ENCODE measurements at places on chromosomes 3 and 15.

- no peak for DNase-seq
Measured at GRCh38 chr3:142224482-142225072, 808 bp downstream of the GK5 start.

DNA sequence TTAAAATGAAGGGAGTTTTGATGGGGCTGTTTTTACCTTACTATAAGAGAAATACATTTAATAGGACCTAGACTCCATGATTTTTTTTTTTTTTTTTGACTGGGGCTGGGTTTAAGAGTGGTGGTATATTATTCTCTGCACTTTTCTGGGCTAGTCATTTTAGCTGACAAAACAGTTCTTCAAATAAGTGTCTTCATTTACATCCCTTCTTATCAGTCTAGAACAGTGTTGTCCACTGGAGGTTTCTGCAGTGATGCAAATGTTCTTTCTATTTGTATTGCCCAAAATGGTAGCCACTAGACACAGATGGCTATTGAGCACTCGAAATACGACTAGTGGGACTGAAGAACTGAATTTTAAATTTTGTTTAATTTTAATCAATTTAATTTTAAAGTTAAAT is 37.2 kb downstream of the KLHL18 start:
- no peak for DNase-seq

GRCh38 chr15:73284090-73284716 is 84.6 kb downstream of the HCN4 start:
- DNase-seq, result no peak

GRCh38 chr15:75656813-75657212 is 9.1 kb downstream of the SNX33 start:
- no peak for DNase-seq

GRCh38 chr15:34708422-34708821 is 46.4 kb downstream of the GJD2 start:
- no peak for DNase-seq

DNA sequence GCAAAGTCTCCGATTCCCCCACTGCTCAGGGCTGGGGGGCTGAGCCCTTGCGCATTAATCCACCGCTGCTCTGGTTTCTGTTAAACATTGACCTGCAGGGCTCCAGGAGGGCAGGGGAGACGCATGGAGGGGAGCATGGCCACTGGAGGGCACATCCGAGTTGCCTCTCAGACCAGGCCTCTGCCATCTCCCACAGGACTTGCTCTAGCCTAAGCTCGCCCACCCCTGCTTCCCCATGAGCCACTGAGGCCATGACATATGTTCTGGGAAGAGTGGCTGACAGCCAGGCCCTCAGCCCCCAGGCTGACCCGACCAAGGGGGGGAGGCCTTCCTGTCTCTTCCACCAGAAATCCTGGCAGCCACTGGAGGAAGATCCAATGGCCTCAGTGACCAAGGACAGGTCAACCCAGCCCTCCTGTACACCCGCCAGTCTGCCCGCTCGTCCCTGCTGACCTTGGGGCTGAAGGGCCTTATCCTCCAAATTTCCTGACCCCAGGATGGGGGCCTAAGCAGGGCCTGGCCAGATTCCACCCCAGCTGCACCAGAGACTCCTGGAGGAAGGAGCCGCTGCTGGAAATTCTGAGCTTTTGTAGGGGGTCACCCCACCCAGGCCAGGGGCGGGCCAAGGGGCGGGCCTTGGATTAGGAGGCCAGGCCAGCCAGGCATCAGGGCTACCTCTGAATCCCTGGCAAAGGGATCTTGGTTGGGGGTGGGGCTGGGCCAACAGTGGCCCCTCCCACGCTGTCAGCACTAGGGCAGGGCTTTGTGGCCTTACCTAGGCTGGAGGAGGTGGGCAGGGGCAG is at the start of gene HYAL1:
Gene HYAL1, minus strand, starts transcription at position 562 of the 803 bp plus-strand sequence. CDS start 618 bp downstream, outside the sequence.
- DNase-seq, result no peak

GRCh38 chr3:171736556-171736955 is 73.7 kb downstream of the PLD1 start:
- no peak for DNase-seq

GRCh38 chr15:37616215-37616614 is 318.2 kb upstream of the TMCO5A start:
- no peak for DNase-seq

- DNase-seq, result no peak
Measured at GRCh38 chr15:77494073-77494867, 73.6 kb downstream of the HMG20A start.

GRCh38 chr3:21643752-21644151 is 107.3 kb downstream of the ZNF385D start:
- DNase-seq, result no peak

DNA sequence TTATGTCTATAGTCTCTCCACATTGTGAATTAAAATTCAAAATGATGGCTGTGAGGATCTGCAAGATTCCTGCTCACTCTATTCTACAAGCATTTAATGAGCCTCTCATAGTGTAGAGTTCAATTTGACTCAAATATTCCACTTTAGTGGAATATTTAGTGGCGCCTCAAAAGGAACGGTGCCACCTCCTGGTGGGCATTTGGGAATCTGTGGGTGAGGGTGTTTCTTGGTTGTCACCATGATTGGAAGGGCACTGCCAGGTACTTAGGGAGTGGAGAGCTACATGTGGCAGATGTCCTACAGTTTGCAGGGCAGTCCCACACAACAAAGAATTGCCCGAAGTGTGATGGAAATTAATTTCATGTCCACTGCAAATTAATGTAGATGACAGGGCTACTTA is 21.5 kb upstream of the KCNMB3 start:
- no peak for DNase-seq

DNA sequence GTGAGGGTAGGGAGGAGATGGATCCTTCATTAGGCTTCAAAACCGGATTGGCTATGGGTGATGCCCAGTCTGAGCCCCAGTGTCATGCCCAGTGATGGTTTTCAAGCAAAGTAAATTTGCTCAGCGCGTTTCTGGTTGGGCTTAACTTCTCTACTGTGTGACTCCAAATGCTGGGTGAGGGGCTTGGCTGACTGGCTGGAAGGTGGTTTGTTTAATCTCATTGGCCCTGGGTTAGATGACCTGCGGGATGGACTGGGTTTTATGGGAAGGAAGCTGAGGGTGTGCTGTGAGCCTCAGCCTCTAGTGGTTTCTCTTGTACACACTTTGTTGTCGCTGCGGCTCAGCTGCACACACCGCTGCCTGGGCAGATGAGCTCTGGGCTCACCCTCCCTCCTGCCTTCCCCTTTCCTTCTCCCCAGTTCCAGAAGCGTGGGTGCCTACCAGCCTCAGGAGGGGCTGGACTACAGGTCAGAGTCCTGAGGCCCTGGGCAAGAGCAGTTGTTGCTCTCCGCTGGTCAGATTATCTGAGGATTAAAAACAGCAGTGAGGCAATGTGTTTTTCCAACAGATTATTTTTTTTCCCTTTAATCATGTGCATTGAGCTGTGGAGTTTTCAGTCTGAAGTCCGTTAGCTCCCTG is 18.6 kb downstream of the PDIA5 start:
- no peak for DNase-seq

DNA sequence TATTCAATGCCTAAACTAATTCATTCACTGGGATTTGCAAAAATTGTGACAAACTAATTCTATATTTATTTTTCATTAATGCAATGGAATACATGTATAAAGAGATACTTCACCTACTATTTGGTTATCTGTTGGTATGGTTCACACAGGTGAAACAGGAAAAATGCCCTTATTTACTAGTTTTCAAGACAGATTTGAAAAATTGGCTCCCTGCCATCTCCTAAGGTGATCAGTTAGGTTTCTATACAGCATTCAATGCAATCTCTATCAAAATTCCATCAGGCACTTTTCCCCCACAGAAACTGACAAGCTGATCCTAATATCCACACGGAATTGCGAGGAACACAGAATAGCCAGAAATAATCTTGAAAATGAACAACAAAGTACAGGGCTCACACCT is 101.1 kb downstream of the DLG1 start:
- DNase-seq, result no peak

DNA sequence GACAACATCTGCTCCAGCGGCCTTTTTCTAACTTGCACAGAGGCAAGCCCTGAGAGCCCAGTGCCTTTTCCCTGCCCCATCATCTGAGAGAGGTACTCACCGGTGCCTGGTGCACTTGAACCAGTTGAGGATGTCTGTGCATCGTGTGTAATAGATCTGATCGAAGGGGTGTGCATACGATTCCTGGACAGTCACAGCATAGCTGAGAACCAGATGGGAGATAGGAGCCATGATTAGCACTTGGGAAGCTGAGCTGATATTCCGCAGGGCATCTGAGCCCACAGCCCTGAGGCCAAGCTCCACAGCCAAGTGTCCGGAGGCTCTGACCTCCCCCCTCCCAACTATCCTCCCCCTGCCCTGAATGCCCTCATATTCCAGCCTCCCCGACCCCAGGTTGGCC is 129.8 kb downstream of the MEGF11 start:
- no peak for DNase-seq

GRCh38 chr3:40615918-40616819 is 91.4 kb downstream of the ZNF621 start:
- DNase-seq, result no peak

DNA sequence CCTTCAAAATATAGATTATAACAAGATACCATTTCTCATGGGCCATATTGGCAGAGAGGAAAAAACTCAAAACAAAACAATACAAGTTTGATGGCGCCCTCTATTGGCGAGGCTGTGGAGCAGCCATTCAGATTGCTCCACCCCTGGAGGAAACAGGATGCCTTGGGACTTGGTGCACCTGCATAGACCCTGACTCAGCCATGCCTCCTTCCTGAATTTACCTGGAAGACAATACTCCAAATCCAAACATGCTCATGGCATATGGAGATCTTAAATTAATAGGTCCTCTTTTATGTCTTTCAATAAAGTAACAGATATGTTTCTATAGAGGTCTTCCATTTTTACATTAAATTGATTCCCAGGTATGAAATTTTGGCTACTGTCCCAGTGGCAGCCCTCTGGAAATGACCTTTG is 90.0 kb downstream of the APBA2 start:
- DNase-seq, result no peak

DNA sequence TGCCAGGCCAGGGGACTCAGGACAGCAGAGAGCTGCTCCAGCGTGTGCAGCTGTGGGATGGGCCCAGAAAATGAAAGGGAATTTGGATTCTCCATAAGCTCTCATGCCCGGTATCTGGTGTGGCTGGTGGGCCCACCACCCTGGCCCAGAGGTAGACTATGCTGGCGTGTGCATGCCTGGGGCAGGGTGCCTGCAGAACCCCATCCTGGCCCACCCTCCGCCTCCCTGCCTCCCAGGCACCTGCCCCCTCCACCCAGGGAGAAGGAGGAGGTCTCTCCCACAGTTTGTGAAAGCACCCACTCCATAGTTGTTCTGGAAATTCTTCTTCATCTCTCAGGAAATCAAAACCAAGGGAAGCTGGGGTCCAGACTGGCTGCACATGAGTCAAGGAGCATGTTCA is 112.9 kb downstream of the ADCY5 start:
- no peak for DNase-seq

DNA sequence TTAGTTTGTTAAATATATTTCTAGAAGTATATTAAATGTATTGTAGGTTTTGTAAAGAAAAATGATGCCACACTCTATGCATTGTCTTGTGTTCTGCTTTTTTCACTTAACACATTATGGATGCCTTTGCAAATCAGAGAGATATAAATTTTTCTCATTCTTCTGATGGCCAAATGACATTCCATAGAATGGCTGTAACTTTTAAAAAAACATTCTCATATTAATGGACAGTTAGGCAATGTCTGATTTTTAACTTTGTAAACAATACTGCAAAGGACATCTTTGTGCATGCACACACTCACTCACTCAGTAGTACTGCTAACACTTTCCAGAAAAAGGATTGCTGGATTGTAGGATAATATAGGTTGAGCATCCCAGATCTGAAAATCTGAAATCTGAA is 195.9 kb downstream of the ITPR1 start:
- DNase-seq, result no peak

GRCh38 chr3:50550079-50550736 is 17.3 kb downstream of the C3orf18 start:
- no peak for DNase-seq

GRCh38 chr3:180656406-180656805 is 22.9 kb downstream of the CCDC39 start:
- DNase-seq, result no peak

- no peak for DNase-seq
Measured at GRCh38 chr3:106004137-106004681, 135.4 kb upstream of the CBLB start.

DNA sequence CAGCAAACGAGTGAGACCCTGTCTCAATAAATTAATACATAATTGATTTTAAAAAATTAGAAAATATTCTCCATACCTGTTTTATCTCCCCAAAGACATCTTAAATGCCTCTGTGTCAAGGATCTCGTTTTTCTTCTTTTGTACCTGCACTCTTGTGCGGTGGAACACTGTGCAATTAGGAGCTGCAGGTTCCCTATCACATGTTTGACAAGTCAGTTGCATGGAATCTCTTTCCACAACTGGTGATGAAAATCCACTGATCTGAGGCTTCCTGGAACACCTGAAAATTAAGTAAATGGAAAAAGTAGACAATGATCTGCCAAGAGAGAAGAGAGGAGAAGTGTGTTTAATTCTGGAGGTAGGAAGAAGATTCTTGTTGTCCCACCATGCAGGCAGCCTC is 3.0 kb upstream of the SNX22 start:
- no peak for DNase-seq
